Left lobe of liver (tissue), 2 donors: ENCODE measurements at places on chromosomes 4 and X. TPM values are rescaled to one million over a fixed set of nuclear protein-coding genes. Genes with fewer than 3 reads are reported as not detected.

GLRA3 gene
- not detected for total RNA-seq

CT45A2 gene
- total RNA-seq: not detected

KLB gene
- total RNA-seq: 22.0 TPM

BMX gene
- 0.78 TPM for total RNA-seq

USP27X gene
- 0.91 TPM for total RNA-seq

AFM gene
- total RNA-seq: 208 TPM

TMEM255A gene
- total RNA-seq: 0.05 TPM

GPC3 gene
- total RNA-seq: 1.1 TPM

ARX gene
- total RNA-seq: not detected

PAGE2 gene
- not detected for total RNA-seq

- no peak for DNase-seq
These were observed 872.9 kb upstream of the PCDH10 start for GRCh38 chr4:132276185-132276584.

- no peak for DNase-seq
These were observed 384.0 kb downstream of the TMA16 start for GRCh38 chr4:163878336-163879121.

DNA sequence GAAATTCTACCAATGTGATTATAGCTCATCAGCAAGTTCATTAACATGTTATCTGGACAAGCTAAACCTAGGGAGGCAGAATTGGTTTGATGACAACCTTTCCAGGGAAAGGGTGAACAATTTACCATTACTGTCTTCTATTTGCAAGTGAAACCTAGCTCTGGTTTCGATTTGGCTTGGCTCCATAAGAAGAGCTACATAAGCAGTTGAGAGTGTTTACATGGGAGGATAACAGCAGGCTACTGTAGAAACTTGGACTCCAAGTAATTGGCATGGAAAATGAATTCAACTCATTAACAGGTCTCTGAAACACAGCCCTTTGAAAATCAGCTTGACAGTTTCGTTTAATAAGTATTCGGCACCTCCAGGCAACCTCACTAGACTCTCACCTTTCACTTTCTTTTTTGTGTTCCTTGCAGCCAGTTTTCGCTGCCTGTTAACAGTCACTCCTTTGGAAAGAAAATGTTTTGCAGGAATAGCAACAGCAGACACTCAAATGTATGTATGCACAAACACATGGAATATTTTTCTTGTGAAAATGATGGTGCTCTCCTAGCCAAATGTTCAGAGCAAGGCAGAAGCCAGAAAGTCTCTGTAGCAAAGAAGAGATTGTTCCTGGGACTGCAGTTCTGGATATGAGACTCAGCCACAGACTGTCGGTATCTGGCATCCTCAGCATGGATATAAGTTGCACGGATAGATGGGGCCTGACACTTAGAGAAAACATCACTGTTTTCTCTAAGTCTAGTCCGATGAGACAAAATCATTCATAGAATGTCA, 27.5 kb downstream of the POU3F4 start:
- no peak for DNase-seq

- no peak for DNase-seq
These were observed 138.2 kb downstream of the COX18 start for GRCh38 chr4:72931346-72931745.

DNA sequence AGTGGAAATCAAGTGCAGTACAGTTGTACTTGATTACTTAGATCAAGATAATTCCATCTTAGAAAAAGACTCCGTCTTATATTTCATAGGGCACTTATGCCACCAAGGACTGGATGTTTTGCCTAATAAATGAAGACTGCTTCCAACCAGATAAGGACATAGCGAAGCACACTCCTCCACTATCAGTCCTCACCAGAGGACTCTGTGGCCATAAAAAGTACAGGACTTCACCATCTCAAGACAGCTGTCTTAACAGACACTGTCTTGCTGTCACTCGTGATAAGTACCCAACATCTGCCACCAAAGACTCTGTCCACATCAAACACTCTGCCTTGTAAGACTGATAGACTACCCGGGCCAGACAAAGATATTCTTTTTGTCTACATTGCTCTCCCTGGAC, 352.0 kb downstream of the TRAM1L1 start:
- DNase-seq: no peak

GRCh38 chr4:26113339-26113940, 199.4 kb downstream of the SMIM20 start:
- DNase-seq: no peak

- no peak for DNase-seq
These were observed 57.3 kb upstream of the TCEAL2 start for GRCh38 chrX:102067966-102068723.

GRCh38 chr4:165325732-165326512, 1.5 kb upstream of the MSMO1 start:
- no peak for DNase-seq

DNA sequence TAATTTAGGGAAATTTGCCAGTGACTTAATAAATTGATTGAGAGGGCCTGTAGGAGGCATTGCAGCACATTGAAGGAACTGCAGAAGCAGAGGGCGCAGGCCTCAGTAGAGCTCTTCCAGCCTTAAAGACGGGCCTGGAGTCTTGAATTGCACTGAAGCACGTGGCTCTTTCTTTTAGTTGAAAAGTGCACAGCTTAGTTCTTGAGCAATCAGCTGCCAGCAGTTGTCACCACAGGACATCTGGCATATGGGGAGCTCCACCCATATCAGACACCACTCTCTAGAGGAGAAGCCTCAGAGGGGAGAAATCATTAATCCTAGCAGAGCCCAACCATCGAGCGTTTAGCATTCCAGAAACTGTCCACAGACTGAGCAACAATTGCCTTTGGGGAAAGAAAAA, 16.0 kb upstream of the FGF16 start:
- DNase-seq: no peak

GRCh38 chrX:3252744-3253143, 93.7 kb downstream of the MXRA5 start:
- no peak for DNase-seq

DNA sequence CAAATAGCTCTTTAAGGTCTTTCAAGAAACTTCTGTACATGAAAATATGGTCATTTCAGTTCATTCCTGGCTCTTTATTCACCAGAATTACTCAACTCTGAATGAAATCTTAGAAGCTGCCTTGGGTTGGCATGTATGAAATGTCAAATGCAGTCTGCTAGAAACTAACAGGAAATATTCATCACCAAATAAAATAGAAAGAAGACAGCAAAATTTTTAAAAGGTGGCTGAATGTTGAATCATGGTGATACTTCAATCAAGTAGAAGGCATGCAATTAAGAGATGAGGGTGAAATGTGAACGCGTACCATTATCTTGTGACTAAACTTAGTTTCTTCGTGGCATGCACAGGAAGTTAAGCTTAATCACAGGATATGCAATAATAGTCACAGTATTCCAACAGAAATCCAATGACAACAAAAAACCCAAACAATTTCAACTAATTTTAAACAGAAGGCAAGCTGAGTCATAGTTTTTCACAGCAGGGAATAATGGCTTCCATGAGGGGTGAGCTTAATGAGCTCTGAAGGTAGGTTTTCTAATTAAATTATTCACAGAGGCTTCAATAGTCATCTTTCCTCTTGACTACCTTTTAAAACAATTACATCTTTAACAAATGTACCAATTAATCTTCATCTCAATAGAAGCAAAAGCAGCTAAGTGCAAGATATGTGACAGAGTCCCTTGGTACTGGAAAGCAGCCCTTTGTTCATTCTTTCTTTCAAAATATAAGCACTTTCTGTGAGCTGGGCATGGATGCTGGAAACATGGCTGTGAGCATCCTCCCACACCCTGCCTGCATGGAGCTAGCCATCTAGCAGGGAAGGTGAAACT, 44.5 kb downstream of the SCFD2 start:
- no peak for DNase-seq

- no peak for DNase-seq
These were observed 155.9 kb downstream of the IL1RAPL2 start for GRCh38 chrX:104721854-104722253.

GRCh38 chrX:42189576-42189975, 266.2 kb upstream of the CASK start:
- no peak for DNase-seq

GRCh38 chr4:174181827-174182226, 101.6 kb downstream of the FBXO8 start:
- no peak for DNase-seq

DNA sequence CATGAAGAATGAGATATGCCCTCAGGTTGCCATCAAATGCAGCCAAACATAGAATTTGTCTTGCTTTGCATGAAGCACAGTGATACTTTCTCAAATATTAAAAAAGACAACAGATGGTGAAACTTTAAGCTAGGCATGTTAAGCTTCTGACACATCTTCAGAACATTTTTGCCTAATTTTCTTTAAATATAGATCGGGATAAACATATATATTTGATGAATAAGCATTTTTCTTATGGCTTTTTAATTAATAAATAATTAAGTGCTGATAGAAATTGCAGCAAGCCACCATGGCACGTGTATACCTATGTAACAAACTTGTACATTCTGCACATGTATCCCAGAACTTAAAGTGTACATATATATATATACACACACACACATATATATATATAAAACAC, 831.2 kb upstream of the PCDH10 start:
- no peak for DNase-seq

DNA sequence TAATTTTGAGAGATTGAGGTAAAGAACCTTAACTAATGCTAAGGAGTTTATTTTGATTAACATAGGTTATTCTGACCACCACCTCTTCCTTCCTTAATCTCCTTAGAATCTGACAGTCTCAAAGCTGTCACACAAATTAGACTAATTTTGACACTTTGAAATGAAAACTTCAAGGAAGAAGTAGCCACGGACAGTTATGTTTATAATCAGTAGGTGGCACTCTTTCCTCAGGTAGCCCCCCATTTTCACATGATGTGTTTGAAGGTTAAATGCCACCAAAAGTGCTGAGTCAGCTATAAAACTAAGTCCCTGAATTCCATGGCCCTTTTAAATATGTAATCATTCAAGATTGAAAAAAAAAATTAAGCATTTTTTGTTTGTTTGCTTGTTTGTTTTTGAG, 22.4 kb downstream of the TMEM33 start:
- no peak for DNase-seq

DNA sequence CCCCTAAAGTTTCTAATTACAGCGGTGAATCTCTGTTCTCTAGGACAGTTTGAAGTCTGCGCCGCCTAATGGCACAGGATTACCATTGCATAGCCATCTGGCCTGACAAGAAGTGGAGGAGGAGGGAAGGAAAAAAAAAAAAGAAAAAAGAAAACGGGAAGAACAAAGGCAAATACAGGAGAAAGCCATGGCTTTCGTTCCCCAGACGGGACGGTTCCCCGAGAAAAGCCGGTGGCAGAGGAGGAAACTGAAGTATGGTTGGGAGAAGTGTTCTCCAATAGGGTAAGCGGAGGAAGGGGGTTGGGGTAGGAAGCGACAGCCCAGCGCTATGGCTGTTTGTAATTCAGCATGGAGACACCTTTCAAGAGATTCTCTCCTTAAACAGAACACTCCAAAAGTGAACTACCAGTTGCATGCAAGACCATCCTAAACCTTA, 80.8 kb downstream of the HMGN5 start:
- peak; percentile 46 for DNase-seq

DNA sequence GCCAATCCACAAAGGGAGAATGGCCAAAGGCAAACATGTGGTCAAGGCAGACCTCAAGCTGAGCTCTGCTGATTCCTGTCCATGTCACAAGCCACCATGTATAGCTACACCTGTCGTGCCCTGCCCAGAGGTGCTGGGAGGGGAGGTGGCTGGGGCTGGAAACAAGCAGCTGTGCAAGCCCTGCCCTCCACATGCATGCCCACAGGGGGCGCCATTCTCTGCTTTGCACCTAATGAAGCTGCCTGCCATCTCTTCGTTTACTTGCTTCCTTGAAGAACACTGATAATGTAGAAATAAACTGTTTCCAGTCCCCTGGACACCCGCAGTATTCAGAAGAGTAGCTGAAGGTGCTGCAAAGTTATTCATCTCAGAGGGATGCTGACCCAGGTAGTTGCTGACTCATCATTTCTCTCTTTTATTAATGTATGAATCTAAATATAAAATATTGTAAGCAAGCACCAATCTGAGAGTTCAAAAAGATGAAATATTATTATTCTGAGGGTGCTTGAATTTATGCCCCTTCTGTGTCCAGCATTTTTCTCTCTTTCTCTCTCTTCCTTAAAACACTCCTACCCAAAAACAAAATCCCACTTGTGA, 278.6 kb downstream of the ADGRA3 start:
- DNase-seq: peak; percentile 73
